ENCODE measurements at places on chromosomes 5 and 9.

- DNase-seq, result no peak
Observed at GRCh38 chr5:110823571-110823970, 84.8 kb downstream of the SLC25A46 start.

GRCh38 chr5:109281136-109281690, 128.6 kb downstream of the PJA2 start:
- no peak for DNase-seq

DNA sequence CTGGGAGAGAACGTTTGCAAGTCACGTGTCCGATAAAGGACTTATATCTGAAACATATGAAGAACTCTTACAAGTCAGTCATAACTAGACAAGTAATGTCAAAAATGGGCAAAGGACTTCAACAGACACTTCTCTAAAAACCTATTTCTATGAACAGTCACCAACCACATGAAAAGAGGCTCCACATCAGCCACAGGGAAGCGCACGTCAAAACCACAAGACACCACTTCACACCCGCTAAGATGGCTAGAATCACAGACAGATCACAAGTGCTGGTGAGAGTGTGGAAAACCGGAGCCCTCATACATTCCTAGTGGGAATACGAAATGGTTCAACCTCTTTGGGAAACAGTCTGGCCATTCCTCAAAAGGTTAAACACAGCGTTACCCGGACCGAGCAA, 11.5 kb upstream of the CARD9 start:
- peak; percentile 24 for DNase-seq

GRCh38 chr5:83559118-83559785, 87.7 kb downstream of the VCAN start:
- no peak for DNase-seq

DNA sequence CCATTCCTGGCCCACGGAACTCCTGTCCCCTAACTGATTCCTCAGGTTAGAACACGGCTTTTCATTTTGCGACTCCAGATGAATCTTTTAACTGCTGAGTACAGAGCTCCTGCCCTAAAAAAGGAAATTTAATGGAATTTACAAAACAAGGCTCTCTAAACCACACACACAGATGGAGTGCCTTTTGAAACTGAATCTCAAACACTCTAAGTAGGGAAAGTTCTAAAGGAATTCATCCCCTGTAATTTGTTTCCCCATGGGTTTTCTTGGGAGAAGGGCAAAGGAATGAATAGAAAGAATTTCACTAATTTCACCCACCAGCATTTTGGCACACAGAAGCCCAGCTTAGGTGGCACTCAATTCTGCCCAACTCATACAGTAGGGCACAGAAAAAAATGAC, 106.5 kb downstream of the THBS4 start:
- no peak for DNase-seq

GRCh38 chr9:100939636-100940035, 88.9 kb upstream of the PLPPR1 start:
- no peak for DNase-seq

DNA sequence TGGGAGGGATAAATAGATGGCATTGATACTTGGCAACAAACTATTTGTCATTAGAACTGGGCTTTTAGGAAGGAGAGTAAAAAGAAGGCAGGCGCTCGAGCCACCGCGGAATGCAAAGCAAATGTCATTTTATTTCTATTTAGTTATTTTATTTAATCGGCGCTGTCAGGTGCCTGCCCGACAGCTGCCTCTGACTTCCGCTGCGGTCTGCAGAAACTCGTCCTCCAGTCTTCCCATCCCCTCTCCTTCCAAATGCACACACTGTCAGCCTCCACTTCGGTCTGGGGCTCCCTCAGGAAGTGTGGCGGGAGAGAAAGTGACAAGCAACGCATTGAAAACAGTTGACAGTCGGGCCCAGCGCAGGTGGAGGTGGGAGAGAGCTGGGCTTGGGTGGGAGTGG, 29.3 kb downstream of the ASS1 start:
- DNase-seq, result no peak

DNA sequence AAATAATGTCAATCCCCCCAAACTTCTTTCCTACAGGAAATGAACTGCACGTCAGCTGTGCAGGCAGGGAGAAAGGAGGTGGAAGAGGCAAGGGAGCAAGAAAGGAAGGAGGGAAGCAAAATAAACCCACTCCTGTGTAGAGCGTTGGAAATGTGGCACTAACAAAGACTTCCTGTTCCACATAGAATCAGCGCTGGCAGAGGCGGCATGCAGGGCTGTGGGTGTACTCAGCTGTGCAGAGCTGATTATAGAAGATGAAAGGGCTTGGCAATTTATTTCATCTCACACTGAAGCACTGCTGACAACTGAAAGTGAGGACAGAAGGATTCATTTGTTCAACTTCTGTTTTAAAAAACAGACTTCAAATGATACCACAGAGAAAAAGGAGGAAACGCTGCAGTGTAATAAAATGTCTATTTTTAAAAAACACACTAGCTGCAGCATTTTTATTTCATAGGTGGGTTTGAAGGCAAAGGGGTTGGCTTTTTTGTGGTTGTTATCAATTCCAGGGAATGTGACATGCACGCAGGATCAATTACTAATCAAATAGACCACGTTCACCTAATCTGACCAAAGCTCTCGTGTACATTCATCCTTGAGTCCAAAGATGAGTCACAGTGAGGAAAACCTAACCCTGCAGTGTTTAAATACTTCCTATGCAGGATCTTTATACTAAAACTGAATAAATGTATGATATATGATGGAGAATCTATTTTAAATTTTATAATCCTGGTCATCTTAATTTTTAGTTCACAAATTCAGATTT, 583.5 kb downstream of the ZNF608 start:
- DNase-seq, result no peak

DNA sequence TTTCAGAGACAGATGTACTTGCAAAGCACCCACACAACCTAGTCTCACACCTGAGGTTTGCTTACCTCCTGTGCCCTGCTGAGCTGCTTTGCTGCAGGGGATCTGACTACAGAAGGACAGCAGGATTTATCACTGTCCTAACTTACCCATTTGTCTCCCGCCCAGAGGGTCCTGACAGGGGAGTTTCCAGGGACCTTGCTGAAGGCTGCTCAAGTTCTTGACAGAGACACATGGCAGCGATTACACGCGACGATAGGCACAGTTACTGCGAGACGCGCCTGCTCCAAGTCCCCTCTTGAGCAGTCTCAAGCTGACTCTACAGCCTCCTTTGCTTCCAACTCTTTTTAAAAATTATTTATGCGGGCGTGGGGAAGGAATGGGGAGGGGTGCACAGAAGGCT, 24.6 kb upstream of the GALNT10 start:
- no peak for DNase-seq

DNA sequence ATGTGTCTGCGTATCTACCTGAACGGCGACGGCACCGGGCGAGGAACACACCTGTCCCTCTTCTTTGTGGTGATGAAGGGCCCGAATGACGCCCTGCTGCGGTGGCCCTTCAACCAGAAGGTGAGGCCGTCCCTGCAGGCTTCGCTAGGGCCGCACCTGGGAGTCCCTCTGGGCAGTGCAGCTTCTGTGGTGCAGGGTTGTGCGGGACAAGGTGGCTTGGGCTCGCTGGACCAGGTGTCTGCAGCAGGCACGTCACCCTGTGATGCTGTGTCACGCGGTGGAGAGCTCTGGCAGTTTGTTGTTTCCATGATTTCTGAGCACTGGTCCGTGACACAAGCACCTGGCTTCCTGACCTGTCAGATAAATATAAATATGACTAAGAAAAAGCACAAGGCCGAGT, 20.7 kb downstream of the FBXW5 start:
- no peak for DNase-seq

GRCh38 chr5:116938488-116938887, 363.9 kb upstream of the SEMA6A start:
- DNase-seq, result no peak

- no peak for DNase-seq
Observed at GRCh38 chr9:112582371-112583262, 96.0 kb downstream of the KIAA1958 start.

DNA sequence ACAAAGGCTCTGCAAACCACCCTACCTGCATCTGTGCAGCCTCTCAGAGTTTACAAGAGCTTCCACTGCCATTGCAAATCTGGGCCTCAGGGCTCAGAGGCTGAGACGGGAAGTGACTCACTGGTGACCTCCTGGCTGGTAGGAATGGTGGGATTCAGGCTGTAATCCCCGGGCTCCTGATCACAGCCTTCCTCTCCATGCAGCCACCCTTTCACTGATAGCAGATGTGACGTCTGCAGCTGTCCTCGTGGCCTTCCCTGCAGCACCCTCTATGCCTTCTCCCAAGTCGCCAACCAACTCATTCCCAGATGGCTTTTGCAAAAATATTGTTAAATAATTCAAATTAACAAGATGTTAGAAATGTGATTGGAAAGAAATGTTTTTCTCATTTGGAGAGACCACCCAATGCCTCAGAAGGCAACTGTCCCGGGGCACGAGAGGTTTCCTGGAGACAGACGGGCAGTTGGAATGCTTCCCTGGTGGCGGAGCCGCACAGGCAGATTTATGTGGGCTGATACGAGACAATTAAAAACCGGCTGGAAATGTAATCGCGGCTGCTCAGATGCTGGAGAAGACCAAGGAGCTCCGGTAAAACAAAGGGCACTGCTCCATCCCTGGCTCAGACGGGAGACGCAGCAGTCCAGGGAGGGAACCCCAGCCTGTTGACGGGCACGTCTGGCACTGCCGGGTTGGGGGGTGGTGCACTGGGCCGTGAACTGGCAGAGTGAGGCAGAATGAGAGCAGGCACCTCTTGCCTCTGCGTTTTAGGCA, 34.4 kb upstream of the SLC25A51 start:
- no peak for DNase-seq

Data from activated T-cell treated with anti-CD3 and anti-CD28 coated beads for 24 hours (primary cell).